Stimulated activated CD4-positive, alpha-beta T cell treated with anti-CD3 and anti-CD28 coated beads, Interleukin-1b, Interleukin-23, amount 100 ng/mL, for 1 hour (primary cell): ENCODE measurements at places on chromosomes 7 and 10.

DNA sequence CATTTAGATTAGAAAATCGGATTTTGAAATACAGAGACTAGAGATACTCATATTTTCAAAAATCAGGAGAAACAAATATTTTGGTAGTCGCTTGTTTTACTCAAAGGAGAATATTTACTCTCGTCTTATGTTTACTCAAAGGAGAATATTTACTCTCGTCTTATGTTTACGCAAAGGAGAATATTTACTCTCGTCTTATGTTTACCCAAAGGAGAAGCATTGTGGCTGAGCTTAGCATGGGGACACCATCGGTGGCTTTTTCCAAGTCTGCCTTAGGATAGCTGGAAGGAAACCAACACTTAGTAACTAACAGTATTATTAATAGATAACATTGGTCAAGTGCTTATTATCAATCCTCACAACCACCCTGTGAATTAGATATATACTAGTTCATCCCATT lies 71.8 kb downstream of the SNX10 start:
- no peak for DNase-seq

GRCh38 chr10:5684971-5685763 lies 529 bp downstream of the TASOR2 start:
- DNase-seq = peak; percentile 10

DNA sequence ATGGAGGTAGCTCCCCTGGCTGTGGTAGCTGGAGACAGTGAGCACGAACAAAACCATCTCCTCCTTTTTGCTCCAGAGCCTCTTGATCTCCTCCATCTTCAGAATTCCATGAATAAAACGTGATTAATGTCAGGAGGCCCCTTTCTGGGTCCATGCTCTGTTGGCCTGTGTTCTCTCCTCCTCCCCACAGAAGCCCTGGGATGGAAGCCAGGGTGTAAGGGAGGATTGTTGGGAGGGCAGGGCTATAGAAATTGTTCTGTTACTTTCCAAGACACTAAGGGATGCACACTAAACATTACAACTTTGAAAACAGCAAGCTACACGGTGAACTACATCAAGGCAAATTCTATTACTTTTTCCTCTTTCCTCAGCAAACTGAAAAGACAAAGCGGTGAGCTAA lies 96.3 kb downstream of the RNF216 start:
- DNase-seq = no peak

GRCh38 chr7:114988755-114989375 lies 67.0 kb downstream of the MDFIC start:
- DNase-seq = no peak

DNA sequence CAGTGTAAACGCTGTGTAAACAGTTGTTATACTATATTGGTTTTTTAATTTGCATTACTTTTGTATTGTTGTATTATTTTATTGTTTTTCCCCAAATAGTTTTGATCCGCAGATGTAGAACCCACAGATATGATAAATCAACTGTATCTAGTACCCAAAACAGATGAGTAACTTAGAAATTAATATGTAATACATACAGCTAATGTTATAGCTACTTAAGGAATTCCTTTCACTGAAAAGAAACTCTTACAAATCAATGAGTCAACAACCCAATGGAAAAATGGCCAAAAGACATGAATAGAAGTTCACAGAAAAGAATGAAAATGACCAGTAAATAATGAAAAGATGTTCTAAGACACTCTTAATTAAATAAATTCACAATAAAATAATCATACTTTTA lies 32.3 kb upstream of the ARL4A start:
- no peak for DNase-seq

GRCh38 chr7:22771194-22771871 lies 44.3 kb downstream of the IL6 start:
- DNase-seq = no peak

GRCh38 chr10:64102916-64103315 lies 581.7 kb downstream of the REEP3 start:
- no peak for DNase-seq

- DNase-seq = no peak
Measured at GRCh38 chr10:107971411-107971810, 806.9 kb upstream of the SORCS1 start.

GRCh38 chr7:12661581-12661980 lies 25.9 kb upstream of the ARL4A start:
- DNase-seq = no peak
